ENCODE measurements at places on chromosomes 12 and 14.

GRCh38 chr14:74526854-74527585 lies 33.5 kb downstream of the ISCA2 start:
- no peak for DNase-seq

GRCh38 chr12:76888775-76889174 lies 10.0 kb upstream of the CSRP2 start:
- no peak for DNase-seq

GRCh38 chr12:70006619-70006973 lies 181.6 kb downstream of the MYRFL start:
- DNase-seq, result no peak

DNA sequence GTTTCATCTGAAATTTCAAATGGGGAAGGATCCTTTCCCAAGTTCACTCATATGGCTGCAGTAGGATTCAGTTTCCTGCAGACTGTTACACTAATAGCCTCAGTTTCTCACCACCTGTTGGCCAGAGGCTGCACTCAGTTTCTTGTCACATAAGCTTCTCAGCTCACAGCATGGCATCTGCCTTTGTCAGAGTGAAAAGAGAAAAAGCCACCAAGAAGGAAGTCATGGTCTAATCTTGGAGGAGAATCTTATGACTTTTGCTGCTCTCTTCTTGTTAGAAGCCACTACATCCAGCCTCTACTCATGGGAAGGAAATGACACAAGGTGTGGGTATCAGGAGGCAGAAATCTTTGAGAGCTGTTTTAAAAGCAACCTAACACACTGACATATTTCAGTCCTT lies 39.4 kb upstream of the BTG1 start:
- DNase-seq, result no peak

GRCh38 chr12:122839907-122840554 lies 4.8 kb downstream of the HIP1R start:
- no peak for DNase-seq

DNA sequence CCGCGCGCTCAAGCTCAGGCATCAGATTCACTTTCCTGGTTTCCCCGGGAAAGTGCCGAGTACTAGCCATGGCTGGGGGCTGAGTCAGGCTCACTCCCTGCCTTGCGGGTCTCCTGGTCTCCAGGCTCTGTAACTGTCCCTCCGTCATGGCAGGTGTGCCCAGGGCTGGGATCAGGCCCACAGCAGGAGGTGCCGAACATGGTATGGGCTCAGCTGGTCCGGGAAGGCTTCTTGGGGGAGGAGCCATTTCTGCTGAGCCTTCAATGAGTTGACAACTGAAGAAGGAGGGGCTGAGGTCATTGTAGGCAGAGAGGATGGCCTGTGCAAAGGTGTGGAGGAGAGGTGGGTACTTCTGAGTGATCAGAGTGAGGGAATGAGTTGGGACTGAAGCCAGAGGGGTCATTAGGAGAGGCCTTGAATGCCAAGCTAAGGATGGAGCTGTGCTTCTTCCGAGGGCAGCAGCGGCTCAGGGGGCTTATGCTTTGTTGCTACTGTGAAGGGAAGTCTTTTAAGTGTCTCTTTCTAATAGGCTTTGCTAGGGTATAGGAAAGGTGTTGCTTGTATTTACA lies 769 bp downstream of the EXOC3L4 start:
- no peak for DNase-seq

DNA sequence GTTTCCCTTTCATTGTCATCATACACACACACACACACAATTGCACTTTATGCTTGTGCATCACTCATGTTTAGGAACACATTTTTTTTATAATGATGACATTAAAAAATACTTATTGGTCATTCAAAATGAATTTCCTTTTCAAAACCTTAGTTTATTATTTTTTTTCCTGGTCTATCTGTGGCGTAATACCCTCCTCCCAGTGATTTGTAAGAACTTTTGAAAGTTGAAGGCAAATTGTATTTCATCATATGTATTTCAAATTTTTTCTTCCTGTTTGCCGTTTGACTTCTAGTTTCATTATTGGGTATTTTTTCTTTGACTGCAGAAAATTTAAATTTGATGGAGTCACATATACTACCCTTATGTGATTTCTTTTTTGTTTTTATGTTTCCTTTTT lies 2.5 kb upstream of the LRRK2 start:
- DNase-seq, result no peak

DNA sequence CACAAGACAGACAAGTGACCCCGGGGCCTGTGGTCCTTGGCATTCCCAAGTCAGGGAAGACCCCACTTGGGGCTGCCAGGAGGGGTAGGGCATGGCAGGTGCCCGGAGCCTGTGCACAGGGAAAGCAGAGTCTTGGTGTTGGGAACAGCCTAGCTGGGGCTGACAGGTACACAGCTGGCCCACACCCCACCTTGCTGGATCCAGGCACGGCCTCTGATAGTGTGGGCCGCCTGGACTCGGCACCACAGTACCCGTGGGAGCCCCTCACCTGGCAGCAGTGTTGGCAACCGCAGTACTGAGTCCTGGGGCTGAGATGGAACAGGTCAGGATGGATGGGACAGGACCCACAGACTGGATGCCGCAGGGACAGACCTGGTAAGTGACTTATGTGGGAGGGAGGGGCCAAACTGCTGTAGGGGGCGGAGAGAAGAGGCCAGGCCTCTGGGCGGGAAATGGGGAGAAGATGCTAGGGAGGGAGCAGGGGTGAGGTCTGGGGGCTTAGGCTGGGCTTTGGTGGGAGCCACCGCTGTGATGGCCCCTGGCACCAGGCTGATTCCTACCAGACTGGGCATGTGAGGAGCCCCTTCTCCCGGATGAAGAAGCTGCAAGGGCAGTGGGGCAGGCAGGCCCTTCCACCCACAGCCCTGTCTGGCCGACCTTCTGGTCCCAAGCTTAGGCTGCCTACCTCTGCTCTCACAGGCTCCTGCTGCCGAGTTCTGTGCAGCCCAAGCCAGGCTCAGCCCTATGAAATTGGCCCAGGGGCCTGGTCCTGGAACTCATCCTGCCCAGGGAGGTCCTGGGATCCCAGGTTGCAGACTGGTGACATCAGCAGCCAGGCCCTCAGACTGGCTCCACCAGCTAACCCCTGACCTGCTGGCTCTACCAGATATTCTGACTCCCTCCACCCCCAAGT lies at the start of gene TGM1:
TGM1 (minus strand) TSS at position 357 of the 913 bp plus-strand sequence. CDS start 825 bp downstream, outside the sequence.
- DNase-seq, result no peak

DNA sequence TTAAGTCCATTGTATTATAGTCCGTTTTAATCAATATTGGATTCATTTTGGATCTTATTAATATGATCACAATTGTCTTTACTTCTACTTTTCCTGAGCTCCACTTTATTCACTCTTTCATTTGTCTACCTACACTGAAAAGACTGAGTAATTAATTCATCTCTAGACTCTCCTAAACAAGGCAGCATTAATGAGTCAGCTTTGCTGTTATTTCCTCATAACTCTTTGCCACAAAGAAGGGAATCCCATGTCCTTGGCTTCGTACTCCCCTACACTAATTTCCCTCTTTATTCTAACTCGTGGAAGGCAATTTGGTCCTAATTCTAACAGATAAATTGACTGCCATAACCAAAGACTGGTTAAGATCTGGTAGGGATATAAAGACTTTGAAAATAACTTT lies 91.9 kb downstream of the ARMH4 start:
- no peak for DNase-seq

DNA sequence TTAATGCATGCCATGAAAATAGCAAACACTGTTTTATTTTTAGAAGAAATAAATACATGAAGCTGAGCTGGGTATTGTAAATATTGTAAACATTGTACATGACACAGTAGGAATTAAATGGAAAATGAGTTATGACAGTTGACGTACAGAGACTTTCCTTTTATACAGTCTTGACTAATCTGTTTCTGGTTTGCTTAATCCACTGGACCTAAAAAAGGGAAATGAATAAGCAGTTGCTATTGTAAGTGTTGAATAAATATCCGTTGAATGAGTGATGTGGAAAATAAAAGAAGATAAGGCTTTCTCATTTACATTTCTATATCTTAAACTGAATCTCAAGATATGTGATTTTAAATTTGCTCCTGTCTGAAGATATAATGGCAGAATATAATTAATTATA lies 15.0 kb downstream of the PMCH start:
- DNase-seq, result no peak

- no peak for DNase-seq
Observed at GRCh38 chr14:100874411-100875091, 29.0 kb downstream of the RTL1 start.

DNA sequence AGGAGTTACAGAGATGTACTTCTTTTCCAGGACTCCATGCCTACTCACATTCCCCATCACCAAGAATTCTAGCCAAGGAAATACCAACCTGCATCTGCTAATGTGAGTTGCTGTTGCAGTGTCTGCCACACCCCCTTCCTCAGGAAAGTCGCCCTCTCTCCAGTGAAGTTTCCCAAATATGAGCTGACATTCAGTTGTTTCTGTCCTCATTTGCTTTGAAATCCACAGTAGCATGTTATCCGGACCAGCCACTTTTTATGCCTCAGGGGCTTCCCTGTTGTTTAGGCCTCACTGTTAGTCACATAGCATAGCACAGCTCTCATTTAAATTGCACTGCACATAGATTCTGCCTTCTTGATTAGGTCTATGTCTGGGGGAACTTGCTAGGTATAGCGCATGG lies 212.4 kb downstream of the EGLN3 start:
- no peak for DNase-seq

GRCh38 chr14:52051251-52051650 lies 17.6 kb downstream of the NID2 start:
- DNase-seq, result no peak

DNA sequence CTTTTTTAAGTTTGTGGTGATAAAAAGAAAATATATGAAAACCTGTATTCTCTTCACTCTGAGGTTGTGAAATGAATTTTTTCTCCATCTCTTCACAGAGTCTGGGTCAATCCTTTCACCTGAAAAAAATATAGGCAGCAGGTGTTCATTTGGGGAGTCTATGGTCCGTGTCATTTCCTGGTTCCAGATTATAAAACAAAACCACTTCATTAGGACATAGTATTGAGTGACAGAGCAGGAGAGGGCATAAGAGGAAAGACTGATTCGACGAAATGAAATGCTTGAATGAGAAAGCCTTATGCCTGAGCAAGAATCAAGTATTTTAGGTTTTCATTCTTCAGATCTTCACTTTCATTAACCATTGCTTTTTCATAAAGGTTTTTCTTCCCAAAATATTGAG lies 51.8 kb upstream of the NUAK1 start:
- DNase-seq, result no peak

- DNase-seq, result no peak
Observed at GRCh38 chr12:128150961-128151360, 116.0 kb upstream of the TMEM132C start.

DNA sequence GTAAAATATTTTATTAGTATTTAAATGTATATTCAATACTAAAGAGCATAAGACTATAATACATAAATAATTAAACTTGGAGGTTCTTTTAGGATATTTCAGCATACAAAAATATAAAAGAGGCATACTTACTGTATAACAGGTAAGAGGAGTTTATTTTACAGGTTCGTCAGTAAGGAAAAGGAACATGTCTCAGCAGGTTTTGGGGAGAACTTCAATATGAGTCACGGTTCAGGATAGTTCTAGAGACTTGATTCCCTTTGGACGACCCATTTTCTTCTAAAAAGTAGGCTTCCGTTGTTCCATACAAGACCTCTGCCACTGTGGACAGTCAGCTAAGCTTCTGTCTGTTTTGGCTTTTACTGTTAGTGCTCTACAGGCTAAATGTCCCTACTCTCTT lies 181.1 kb downstream of the ALX1 start:
- no peak for DNase-seq

- DNase-seq, result no peak
Observed at GRCh38 chr12:129127211-129127610, 273.9 kb downstream of the GLT1D1 start.

DNA sequence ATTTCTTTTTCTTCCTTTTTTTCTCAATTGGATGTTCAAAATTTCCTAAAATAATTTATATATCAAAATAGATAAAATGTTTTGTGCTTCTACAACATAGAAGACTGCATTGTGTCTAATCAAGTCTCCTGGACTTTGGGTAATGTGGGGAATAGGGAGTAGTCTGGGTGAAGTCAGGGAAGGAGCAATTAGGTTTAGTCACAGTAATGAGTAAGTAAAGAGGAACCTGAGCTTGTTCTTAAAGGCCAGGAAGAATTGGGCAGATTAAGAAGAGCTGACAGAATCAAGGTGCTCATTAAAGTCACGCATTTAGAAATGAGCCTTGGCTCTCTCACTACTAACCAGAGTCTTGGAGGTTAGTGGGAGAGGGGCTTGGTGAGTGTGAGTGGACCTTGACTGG lies 233.3 kb upstream of the SSTR1 start:
- DNase-seq, result no peak

GRCh38 chr12:91511795-91512420 lies 329.3 kb upstream of the DCN start:
- DNase-seq, result no peak

DNA sequence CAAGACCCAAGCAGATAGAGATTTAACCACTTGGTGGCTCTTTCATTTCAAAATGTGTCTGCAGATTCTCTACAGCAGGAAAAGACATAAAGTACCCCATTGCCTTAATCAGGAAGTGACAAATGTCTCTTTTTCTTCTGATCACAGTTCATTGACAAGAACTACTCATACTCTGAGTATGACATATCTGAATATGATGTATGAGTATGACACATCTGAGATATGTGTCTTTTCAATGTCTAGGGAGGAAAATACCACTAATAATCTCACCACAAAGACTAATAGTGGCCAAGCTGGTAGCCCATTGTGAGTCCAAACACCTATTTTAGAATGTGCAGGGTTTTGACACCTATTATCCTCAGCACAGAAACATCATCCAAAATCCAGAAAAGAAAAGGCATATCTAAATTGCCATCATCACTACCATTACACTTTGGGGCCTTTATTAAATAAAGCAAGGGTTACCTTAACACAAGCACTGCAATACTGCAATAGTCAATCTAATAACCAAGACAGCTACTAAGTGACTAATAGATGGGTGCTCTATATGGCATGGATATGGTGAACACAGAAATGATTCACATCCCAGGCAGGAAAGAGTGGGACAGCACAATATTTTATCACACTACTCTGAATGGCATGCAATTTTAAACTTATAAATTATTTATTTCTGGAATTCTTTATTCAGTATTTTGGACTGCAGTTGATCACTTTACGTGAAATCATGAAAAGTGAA lies 243.7 kb upstream of the FAR2 start:
- no peak for DNase-seq

DNA sequence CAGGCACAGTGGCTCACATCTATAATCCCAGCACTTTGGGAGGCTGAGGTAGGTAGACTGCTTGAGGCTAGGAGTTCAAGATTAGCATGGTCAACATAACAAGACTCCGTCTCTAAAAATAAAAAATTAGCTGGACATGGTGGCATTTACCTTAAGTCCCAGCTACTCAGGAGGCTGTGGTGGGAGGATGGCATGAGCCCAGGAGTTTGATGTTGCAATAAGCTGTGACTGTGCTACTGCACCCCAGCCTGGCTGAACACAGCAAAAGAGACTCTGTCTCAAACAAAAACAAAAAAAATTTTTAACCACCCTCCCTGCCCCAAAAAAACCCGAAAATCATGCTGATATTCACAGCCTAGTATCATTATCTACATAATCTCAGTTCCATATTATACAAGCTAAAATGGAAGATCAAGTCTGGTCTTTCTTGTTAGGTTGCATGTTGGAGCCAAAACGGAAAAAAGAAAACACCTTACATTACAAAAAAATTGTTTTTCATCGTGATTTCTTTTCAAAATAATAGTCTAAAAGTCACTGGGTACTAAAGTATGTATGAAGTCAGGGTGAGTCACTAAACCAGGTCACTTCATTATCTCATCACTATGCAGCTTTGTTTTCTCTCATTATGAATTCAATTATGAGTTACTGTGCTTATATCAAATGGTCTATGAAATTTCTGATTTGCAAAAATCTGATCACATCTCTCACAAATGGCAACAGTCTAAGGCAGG lies 13.8 kb downstream of the GXYLT1 start:
- no peak for DNase-seq

GRCh38 chr12:68641138-68641537 lies 30.4 kb downstream of the RAP1B start:
- DNase-seq, result no peak

Measured in T-helper 17 cell (primary cell).